ENCODE measurements at places on chromosomes 13 and 19. TPM values are rescaled to one million over a fixed set of nuclear protein-coding genes. Genes with fewer than 3 reads are reported as not detected.

Gene FLT1
- total RNA-seq, result 37.5 TPM

Gene CGB2
- total RNA-seq, result not detected

Gene ZNF570
- 16.3 TPM for total RNA-seq

Gene CBY2
- total RNA-seq, result 0.21 TPM

Gene ZNF223
- total RNA-seq, result 11.7 TPM

Gene PRODH2
- not detected for total RNA-seq

Gene SPTBN4
- 1.7 TPM for total RNA-seq

Gene CCL25
- not detected for total RNA-seq

Gene ABHD13
- total RNA-seq, result 18.0 TPM

Data from urinary bladder (tissue), 4 donors.